ENCODE measurements at places on chromosomes 7 and 10.

- peaks cover 19% of the 10 kb centered on the region for H3K4me1 ChIP-seq
- H3K4me3 ChIP-seq = no peak overlapping the region
- no peak for DNase-seq
- no peak overlapping the region for H3K27ac ChIP-seq
- no peaks in the 10 kb centered on the region for H3K36me3 ChIP-seq
These were observed 5.3 kb downstream of the CASD1 start for GRCh38 chr7:94514917-94515316.

GRCh38 chr10:61921143-61921542 is 19.6 kb downstream of the ARID5B start:
- no peaks in the 10 kb centered on the region for H3K36me3 ChIP-seq
- no peak overlapping the region for H3K27ac ChIP-seq
- H3K27me3 ChIP-seq = no peaks in the 10 kb centered on the region
- H3K4me3 ChIP-seq = no peak overlapping the region
- DNase-seq = no peak

DNA sequence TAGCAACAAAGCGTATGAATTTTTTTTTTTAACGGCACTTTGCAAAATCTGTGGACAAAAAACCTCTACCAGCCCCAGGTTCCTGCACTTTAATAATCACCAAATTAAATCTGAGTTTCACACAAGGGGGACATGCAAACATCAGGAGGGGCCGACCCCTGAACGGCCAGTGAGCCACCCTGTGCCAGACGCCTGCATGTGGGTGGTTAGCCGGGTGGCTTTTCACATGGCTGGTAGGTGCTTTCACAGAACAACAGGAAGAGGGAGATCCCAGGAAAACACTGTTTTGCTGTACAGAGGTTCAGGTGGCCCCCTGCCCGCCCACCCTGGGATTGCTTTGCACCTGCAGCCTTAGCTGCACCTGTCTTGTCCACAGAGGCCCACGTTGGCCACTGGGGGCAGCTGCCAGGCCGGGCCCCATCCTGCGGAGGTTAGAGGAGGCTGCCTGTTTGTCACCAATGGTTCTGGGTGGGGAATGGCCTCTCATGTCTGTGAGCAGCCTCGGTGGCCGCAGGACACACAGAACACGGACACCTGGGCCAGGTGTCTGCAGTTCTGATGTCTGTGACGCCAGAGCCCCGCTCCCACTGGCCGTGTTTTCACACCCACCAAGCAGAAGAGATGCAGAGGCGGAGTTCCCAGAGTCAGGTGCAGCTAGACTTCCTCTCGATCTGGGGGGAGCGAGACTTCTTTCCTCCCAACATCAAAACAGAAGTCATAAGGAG is 107.7 kb downstream of the FAM53B start:
- no peak overlapping the region for H3K27ac ChIP-seq
- no peak for DNase-seq
- H3K36me3 ChIP-seq = no peaks in the 10 kb centered on the region
- H3K4me3 ChIP-seq = no peak overlapping the region
- H3K4me1 ChIP-seq = peaks cover 9% of the 10 kb centered on the region

- no peaks in the 10 kb centered on the region for H3K36me3 ChIP-seq
- H3K27me3 ChIP-seq = no peaks in the 10 kb centered on the region
- H3K4me3 ChIP-seq = no peak overlapping the region
- H3K27ac ChIP-seq = no peak overlapping the region
- DNase-seq = no peak
These were observed 73.5 kb downstream of the TBXAS1 start for GRCh38 chr7:139902436-139903102.

- no peaks in the 10 kb centered on the region for H3K4me1 ChIP-seq
- H3K4me3 ChIP-seq = no peak overlapping the region
- no peaks in the 10 kb centered on the region for H3K36me3 ChIP-seq
- peaks cover 17% of the 10 kb centered on the region for H3K27me3 ChIP-seq
- H3K27ac ChIP-seq = no peak overlapping the region
These were observed 17.2 kb downstream of the ZNF488 start for GRCh38 chr10:47366731-47367460.

GRCh38 chr7:3949242-3949640 is 648.2 kb downstream of the SDK1 start:
- H3K4me1 ChIP-seq = no peaks in the 10 kb centered on the region
- H3K27ac ChIP-seq = no peak overlapping the region
- no peak overlapping the region for H3K4me3 ChIP-seq
- no peak for DNase-seq

GRCh38 chr7:151597541-151598444 is 78.1 kb upstream of the RHEB start:
- peaks cover 49% of the 10 kb centered on the region for H3K4me1 ChIP-seq
- H3K27ac ChIP-seq = peak overlapping the region; percentile 79
- no peaks in the 10 kb centered on the region for H3K27me3 ChIP-seq
- H3K4me3 ChIP-seq = no peak overlapping the region
- peak; percentile 85 for DNase-seq

- DNase-seq = no peak
- no peaks in the 10 kb centered on the region for H3K36me3 ChIP-seq
- H3K27ac ChIP-seq = no peak overlapping the region
- H3K4me1 ChIP-seq = no peaks in the 10 kb centered on the region
These were observed 407.4 kb downstream of the GRM8 start for GRCh38 chr7:126845331-126845730.

DNA sequence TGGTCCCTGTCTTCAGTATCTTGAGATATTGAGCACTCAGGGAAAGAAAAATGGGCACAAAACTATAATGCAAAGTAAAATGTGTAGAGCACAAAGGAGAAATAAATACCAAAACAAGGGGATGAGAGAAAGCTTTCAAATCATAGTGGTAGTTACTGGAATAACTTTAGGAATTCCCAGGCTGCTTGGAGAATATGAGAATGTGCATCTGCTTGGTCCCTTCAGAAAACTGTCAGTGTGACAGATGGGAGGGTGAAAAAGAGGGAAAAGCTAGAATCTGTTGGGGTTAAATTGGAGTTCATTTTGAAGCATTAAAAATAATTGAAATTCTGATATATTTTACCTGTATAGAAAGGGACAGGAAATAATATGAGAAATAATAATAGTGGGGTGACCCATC is 15.3 kb downstream of the ST7 start:
- H3K36me3 ChIP-seq = no peaks in the 10 kb centered on the region
- no peak for DNase-seq
- H3K4me1 ChIP-seq = no peaks in the 10 kb centered on the region
- no peak overlapping the region for H3K4me3 ChIP-seq
- H3K27ac ChIP-seq = no peak overlapping the region

Data from GM23248 (cell line).